ENCODE measurements at places on chromosomes 6 and 20. TPM values are rescaled to one million over a fixed set of nuclear protein-coding genes. Genes with fewer than 3 reads are reported as not detected.

The BMP2 gene
- total RNA-seq = 2.0 TPM

The FAM83D gene
- total RNA-seq = 7.0 TPM

The SRSF3 gene
- total RNA-seq = 323 TPM

The LY6G6C gene
- not detected for total RNA-seq

The DYNLT2 gene
- 0.67 TPM for total RNA-seq

The HDDC2 gene
- 39.5 TPM for total RNA-seq

The RPS6KA2 gene
- 47.8 TPM for total RNA-seq

The MOXD1 gene
- 14.0 TPM for total RNA-seq

The XRN2 gene
- 70.8 TPM for total RNA-seq

The DLK2 gene
- 45.2 TPM for total RNA-seq

The SLC17A9 gene
- not detected for total RNA-seq

The PSORS1C2 gene
- not detected for total RNA-seq

The SLC22A2 gene
- not detected for total RNA-seq

The CCN5 gene
- total RNA-seq = 0.67 TPM

The KCNK5 gene
- not detected for total RNA-seq

The TCF21 gene
- total RNA-seq = not detected

The TMEM244 gene
- total RNA-seq = not detected

The PROKR2 gene
- not detected for total RNA-seq

The BNIP5 gene
- total RNA-seq = not detected

The ZC3H12D gene
- total RNA-seq = not detected

The HCRTR2 gene
- not detected for total RNA-seq

The NKAPL gene
- 1.0 TPM for total RNA-seq

The IL17F gene
- not detected for total RNA-seq

All from mammary epithelial cell (primary cell).